ENCODE measurements at places on chromosomes 16 and 17.

DNA sequence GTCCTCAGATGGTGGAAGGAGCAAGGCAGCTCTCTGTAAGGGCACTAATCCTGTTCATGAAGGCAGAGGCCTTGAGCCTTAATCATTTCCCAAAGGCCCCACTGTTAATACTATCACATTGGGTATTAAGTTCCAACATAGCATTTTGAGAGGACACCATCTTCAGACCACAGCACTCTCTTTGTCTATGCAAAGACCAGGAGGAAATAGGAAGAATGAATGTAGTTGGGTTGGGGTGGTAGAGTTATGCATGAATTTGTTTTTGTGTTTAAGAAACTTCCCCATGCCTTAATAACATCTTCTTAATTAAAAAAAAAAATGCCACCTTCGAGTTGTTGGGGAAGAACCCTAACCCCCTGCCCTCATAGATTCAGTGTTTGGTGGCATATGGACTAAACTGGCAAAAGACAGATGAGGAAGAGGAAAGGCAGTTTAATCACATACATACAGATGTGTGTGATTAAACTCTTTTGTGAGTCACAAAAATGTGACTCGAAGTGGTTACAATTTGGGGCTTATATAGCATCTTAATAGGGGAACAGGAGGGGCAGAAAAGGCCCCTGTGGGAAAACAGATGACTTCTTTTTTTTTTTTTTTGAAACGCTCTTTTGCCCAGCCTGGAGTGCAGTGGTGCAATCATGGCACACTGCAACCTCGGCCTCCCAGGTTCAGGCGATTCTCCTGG lies 35.0 kb upstream of the SLC5A10 start:
- DNase-seq = no peak

- no peak for DNase-seq
Observed at GRCh38 chr16:11517961-11518360, 68.8 kb downstream of the LITAF start.

- DNase-seq = no peak
Observed at GRCh38 chr17:67576471-67577115, 141.1 kb upstream of the NOL11 start.

DNA sequence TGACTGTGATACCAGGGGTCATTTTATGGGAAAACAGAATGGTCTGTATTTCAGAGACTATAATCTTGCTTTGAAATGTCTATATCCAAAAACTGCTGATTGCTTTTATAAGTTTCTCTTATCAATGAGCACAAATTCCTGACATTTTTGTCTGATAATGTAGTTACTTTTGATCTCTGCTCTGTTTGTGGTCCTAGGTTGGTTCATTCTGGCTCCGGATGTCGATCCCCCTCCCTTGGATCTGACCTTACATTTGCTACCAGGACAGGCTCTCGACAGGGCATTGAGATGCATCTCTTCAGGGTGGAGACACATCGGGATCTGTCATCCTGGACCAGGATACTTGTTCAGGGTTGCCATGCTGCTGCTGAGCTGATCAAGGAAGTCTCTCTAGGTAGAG lies 27.3 kb upstream of the VPS4A start:
- no peak for DNase-seq

- DNase-seq = no peak
Observed at GRCh38 chr17:66684261-66684660, 150.7 kb upstream of the CACNG5 start.
